ENCODE measurements at places on chromosomes 12 and 14.

GRCh38 chr14:23115039-23115731, 3.9 kb downstream of the CEBPE start:
- peak; percentile 92 for DNase-seq

- DNase-seq = no peak
Measured at GRCh38 chr12:77893918-77894317, 63.2 kb downstream of the NAV3 start.

- no peak for DNase-seq
Measured at GRCh38 chr12:122635471-122635870, 67.7 kb downstream of the HCAR2 start.

DNA sequence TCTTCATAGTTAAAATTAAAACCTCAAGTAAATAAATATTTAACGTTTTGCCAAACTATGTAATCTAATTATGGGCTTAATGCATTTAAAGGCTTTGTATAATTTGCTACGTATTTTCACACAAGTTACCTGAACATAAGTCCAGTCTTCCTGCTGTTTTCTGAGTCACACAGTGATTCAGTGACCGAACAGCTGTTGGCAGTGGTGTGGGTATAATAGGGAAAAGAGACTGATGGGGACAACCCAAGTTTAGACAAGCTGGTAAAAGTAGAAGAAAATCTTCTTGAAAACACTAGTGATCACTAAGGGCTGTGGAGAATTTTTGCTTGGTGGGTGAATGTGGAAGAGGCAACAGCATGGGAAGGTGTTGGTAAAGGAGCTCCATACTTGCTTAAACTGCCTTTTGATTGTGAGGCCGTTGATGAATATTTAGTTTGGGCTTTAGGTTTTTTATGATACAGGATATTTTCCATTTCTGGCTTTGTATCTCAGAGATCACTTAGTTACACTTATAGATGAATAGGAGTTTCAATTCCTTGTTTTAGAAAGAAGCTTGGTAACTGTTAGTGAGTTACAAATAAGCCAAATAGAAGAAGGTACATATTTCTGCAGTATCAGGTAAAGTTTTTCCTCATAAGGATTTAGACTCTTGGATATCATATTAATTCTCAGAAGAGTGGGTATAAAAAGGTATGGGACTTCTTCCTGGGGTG, 23.9 kb downstream of the LRRK2 start:
- DNase-seq = no peak

DNA sequence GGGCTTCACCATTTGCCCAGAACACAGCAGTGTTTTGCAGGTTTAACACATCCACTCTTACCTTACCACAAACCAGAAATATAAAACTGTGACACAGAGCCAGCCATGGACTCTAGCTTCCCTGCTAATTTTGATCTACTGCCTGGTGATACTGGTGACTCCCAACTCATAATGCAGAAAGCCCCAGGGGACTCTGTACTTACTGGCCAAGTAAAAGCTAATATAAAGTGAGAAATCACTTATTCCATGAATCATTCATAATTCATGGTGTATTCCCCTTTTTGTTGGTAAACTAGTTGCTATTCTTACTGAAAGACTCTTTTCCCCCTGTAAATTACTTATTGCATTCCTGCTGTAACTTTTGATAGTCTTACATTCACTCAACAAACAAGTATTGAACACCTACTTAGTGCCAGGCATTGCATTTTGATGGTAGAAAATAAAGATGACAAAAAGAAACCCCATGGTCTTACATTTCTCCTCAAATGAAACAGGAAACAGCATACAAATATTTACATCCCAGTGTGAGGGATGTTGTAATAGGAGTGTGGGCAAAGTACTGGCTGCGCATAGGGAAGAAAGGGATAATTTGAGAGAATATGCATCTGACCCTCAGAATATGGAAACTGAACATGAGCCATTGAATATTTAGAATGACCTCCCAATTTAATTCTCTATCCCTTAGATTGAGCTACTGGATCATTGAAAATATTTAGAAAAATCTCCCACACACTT, 279.6 kb downstream of the PDZRN4 start:
- DNase-seq = no peak

DNA sequence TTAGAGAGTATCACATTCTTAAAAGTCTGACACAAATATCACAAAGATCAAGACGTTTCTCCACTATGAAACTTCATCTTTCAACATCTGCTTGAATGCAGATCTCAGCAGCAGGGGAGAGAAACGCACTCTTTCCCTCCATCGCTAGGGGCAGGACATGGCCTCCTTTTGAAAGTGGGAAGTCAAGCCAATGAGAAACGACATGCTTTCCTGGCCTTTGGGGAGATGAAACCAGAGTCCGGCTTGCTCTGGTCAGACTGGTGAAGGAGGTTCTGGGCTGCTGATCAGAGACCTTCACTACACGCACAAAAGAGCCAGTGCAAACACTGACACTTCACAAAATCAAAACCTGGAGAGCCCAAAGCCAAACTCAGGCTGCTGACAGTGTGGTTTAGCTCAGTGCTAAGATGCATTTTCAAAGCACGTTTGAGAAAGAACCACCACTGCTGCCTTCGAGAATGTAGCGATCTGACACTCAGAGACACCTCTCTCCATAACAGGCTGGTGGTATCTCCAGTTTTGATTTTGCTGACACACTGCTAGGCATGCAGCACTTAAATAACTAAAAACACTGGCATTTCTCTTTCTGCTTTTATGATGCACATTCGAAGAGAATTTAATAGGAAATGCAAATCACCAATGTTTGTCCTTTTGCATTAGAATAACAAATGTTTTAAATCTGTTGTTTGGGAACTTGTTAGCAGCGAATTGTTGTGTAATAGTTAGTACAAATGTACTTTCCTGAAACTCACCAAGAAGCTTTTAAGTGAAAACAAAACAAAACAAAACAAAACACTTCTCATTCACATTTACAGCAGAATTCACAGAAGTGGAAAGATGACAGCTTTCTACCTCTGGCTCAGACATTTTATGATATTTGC, 93.9 kb upstream of the OVCH1 start:
- no peak for DNase-seq

DNA sequence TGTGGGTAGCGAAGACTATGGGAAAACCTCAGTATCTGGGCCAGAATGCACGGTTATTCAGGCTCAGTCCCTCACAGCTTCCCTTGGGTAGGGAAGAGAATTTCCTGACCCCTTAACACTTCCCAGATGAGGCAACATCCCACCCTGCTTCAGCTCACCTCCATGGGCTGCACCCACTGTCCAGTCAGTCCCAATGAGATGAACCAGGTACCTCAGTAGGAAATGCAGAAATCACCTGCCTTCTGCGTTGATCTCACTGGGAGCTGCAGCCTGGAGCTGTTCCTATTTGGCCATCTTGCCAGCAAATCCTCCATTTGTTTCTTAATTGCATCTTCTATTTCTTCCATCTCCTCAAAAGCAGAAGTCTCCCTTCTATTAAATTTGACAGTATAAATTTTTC, 104.4 kb downstream of the FOXA1 start:
- no peak for DNase-seq

DNA sequence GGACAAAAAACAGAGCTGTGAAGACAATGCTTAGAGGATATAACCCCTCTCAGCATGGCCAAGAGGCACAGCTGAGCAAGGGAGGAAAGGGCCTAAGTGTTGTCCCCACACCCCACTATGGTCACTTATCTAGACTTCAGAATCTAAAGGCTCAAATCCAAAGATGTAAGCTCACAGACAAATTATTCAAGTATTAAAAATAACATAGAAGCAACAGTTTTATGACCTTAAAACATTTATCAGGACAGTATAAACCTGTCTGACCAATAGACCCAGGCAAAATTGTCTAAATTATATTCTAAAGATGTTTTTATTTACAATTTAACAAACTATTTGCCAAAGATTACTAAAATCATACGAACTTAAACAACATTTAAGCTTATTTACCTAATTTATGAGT, 28.1 kb upstream of the PRICKLE1 start:
- DNase-seq = no peak

GRCh38 chr12:76781321-76781720, 17.4 kb downstream of the ZDHHC17 start:
- no peak for DNase-seq

GRCh38 chr12:74456431-74456830, 81.2 kb upstream of the ATXN7L3B start:
- DNase-seq = no peak

DNA sequence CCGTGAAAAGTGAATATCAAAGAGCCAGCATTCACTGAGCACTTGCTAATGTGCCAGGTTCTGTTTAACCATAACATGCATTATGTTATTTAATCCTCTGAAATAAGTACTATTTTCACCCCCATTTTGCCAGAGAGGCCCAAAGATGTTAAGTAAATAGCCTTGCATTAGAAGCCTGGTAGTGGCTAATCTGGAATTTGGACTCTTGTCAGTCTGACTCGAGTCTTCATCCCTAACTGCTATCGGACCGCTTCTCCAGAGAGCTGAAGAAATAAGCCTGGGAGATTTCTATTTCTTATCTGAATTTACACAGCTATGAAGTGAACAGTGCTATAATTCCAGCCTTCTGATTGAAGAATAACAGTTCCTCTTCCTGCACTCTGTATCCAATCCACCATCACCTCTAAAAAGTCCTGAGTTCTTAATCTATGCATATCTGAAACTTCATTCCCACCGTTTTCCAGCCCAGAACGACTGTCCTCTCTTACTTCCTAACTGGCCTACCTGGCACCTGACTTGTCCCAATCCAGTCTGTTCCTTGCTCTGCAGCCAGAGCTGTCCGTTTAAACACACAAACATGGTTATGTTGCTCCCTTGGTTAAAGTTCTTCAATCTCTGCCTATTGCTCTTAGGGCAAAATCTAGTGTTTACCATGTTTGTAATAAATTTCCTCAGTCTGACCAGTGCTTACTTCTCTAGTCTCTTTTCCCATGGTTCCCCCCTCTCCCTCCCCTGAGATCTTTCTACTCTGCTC, 2.3 kb downstream of the POLR3B start:
- no peak for DNase-seq

DNA sequence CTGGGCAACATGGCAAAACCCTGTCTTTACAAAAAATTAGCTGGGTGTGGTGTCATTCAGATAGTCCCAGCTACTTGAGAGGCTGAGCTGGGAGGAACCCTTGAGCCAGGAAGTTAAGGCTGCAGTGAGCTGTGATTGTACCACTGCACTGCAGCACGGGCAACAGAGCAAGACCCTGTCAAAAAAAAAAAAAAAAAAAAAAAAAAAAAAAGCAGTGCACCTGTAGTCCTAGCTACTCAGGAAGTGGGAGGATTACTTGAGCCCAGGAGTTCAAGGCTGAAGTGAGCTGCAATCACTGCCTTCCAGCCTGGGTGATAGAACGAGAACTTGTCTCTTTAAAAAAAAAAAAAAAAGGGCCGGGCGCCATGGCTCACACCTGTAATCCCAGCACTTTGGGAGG, 5.6 kb downstream of the REM2 start:
- no peak for DNase-seq

DNA sequence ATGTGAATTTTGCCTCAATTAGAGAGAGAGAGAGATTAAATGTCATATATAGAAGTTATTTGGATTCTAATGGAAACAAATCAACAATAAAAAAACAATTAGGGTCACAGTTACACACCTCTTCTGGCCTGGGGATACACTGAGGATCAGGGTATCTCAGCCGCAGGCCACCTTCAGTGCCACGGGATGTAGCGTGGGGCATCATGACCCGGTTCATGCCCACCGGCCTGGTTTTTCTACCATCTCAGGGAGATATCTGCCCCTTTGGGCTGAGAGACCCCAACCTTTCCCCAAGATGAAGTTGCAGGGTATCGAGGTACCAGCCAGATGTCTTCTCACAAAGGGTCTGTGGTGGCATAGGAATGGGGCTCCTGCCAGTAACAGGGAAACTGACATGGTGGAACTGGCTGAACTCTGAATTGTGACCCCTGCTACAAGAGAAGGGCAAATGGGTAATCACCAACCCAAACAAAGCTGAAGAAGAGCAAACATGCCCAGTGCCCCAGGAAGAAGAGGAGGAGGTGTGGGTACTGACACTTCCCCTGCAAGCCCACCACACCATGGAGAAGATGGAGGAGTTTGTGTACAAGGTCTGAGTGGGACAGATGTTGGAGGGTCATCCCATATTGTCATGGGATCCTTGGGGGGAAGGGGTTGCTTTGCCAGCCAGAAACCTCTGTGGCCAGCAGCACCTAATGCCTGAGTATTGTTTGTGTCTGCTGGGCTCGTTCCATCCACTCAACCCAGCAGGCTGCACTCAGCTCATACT, 19.5 kb downstream of the SERPINA3 start:
- DNase-seq = no peak

GRCh38 chr14:36619853-36620252, 37.4 kb upstream of the NKX2-8 start:
- DNase-seq = no peak

DNA sequence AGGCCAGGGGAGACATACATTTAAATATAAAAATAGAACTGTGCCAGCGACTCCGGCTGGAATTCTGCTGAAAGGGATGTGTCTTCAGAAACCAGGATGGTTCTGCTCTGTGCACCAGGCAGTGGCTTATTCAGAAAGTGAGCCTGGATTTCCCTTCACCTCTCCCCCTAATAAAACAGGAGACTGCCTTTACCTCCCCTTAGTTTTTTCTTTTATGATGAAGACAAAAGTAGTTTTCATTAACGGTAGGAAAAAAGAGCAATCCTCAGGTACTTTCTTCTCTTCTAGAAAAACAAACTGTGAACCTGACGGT, 346 bp downstream of the SLC7A8 start:
- DNase-seq = no peak

GRCh38 chr14:20956376-20956976, 1.2 kb downstream of the RNASE2 start:
- no peak for DNase-seq

DNA sequence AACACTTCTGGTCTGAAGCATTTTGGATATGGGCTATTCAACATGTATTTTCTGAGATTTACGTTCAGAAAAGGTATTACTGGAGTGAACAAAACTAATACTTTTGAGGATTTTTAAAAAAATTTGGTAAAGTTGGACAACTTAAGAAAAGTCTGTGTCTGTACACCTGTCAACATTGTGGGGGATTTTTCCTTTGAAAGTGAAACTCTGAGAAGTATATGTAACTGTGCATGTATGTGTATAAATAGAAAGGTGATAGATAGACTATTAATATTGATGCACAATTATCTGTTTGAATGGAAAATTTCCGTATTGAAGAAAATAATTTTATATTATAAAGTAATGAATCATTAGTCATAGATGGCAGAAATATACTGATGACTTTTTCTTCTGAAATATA, 312.8 kb upstream of the MDGA2 start:
- no peak for DNase-seq

- DNase-seq = no peak
Measured at GRCh38 chr14:77186911-77187648, 5.5 kb downstream of the TMEM63C start.

DNA sequence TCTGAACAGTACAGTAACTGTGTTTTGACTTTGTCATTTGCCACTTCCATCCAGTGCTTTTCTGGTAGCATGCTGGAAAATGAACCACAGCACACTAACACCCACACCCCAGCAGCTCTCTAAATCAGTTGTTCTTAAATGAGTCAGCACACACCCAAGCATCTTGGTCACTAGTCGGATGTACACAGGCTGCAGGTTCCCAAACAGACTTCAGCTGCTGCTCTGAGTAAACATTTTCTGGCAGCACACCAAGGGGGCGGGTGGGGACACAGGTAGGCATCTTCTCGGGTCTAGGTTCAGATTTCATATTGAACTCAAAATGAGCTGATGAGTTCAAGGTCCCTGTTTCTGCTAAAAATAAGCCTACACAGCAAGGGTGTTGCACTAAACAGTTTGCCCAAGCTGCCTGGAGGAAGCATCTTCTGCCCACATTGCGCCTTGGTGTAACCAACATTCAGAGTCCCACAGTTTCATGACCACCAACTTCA, 39.8 kb downstream of the IFNG start:
- DNase-seq = no peak
